ENCODE measurements at places on chromosomes 5 and 9. TPM values are rescaled to one million over a fixed set of nuclear protein-coding genes. Genes with fewer than 3 reads are reported as not detected.

DNA sequence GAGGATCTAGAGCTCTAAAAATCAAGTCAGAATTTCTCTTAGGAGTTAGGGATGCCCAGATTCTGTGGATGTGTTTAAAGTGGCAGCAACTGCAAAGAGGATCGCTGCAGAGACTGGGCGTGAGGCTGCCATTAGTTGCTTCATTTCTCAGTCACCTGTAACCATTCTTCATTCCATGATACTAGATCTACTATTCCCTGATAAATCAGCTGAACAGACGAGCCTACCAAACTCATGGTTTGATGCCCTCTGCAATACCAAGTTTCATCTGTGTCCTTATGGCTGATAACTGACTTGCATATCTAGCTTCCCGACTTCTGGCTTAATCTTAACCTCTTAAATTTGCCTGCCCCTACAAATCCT, 33.3 kb downstream of the UBE2R2 start:
- no peak for DNase-seq

- DNase-seq = no peak
Measured at GRCh38 chr9:70563431-70564204, 149.2 kb upstream of the KLF9 start.

The ZNF658 gene
- 9.3 TPM for total RNA-seq

The MCIDAS gene
- not detected for total RNA-seq

The GPR151 gene
- total RNA-seq = not detected

The PCAT7 gene
- 0.67 TPM for total RNA-seq

DNA sequence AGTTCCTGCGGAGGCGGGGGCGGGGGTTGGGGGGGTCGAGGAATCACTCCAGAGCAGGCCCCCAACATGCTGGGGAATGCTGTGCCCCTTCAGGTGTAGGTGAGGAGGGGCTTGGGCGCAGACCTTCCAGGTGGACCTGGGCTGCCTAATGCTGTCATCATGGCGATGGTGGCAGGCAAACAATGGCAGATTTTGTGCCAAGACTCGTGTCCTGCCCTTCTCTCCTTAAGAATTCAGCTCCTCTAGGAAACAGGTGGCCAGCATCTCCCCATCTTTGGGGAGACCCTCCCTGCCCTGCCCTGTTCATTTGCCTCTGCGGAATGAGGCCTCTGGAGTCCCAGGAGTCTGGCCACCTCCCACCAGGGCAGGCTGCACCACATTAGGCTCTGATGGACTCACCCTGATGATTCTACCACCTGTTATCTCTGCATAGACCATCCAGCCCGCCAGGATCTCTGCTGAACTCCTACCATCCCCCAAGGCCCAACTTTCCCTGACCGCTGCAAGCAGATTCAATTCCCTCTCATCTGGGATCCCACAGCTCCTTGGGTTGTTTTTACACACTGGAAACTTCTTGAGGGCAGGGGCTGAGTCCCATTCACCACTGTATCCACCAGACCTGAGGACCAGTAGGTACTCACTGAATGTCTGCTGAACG, 10.9 kb upstream of the SLC25A51 start:
- peak; percentile 50 for DNase-seq

- DNase-seq = no peak
Measured at GRCh38 chr5:73302797-73303147, 129.8 kb downstream of the TMEM174 start.

The ITGA2 gene
- total RNA-seq = 11.0 TPM

GRCh38 chr5:131966551-131966950, 21.1 kb upstream of the MEIKIN start:
- no peak for DNase-seq

- DNase-seq = no peak
Measured at GRCh38 chr5:32244017-32244416, 68.7 kb downstream of the MTMR12 start.

GRCh38 chr5:138955013-138955660, 80.0 kb upstream of the LRRTM2 start:
- no peak for DNase-seq

GRCh38 chr5:95222836-95223235, 62.1 kb downstream of the MCTP1 start:
- DNase-seq = no peak

DNA sequence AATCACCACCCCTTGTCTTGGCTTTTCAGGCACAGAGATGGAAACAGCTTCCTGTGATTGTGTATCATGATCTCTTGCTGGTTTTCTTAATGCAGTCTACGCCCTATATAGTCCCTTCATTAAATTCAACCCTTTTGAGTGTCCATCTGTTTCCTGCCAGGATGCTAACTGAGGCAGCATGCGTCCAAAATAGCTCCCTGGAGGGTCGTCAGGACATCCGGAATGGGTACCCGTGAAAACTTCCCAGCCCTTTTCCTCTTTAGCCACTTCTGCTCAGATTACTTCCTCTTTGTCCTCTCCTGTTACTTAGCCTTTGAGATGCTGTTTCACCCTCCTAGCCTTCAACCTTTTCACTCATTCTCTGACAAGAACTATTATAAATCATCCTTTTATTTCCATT, 79.8 kb upstream of the KLF9 start:
- DNase-seq = no peak

DNA sequence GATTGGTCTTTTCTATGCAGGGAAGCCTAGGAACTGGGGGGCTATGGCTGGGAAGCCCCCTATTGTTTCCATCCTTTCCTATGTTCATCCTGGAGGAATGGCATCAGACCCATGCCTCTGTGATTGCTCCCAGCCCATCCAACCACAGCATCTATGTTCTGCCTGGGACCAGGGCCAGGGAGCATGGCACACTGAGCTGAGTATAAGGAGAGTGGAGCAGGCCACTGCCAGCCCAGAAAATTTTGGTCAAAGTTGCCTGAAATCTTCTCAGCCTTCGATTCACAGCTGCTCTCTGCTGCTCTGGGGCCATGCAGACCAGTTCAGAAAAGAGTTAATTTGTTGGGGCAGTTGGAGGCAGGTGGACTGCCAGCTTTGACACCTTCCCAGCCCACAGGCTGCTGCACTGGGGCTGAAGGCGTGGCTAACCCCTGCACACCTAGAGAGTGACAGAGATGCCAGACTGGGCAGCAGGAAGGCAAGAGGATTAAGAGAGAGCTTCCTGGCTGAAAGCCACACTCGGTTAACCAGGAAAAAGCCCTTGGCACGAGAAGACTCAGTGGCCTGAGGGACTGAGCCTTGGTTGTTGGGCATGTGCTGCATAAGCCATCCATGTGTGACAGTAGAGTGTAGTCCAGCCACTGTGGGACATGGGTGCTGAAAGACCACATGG, 12.1 kb downstream of the TGFBI start:
- no peak for DNase-seq

GRCh38 chr9:72464857-72465592, 56.4 kb upstream of the TMC1 start:
- no peak for DNase-seq

The IL5 gene
- not detected for total RNA-seq

GRCh38 chr5:143284521-143284920, 119.0 kb downstream of the NR3C1 start:
- DNase-seq = no peak

DNA sequence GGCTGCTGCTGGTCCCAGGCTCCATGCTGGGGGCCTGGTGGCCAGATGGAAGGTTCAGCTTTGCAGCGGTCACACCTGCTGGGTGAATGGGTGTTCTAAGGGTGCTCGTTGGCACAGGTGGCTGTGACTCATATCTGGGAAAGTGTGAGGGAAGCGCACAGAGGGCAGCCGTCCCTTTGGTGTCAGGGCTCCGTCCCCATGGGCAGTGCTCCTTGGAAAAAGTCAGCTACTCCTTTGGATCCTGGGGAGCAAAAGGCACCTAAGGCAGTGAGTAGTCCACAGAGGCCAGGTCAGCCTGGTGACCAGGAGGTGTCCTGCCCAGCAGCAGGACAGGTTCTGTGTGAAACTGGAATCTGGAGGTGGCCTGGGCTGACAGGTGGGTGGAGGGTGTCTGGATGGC, 18.4 kb upstream of the GBGT1 start:
- peak; percentile 30 for DNase-seq

The PCDHGC5 gene
- total RNA-seq = 3.8 TPM

The FOXD4 gene
- total RNA-seq = 0.45 TPM

DNA sequence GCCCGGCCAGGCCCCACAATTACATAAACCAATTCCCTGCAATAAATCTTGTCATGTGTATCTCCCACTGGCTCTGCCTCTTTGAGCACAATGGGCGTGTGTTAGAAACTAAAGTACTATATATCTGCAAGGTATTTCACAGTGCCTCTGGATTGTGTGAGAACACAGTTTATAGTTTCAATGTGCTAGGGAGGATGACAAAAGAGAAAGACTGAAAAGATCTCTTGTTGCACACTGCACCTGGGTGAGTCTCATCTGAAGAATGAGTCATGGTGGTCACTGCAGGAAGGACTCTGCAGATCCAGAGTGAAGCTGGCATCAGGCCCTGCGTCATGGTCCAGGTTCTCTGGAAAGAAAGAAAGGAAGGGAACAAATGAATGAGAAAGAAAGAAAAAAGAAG, 20.7 kb upstream of the CTSV start:
- no peak for DNase-seq

DNA sequence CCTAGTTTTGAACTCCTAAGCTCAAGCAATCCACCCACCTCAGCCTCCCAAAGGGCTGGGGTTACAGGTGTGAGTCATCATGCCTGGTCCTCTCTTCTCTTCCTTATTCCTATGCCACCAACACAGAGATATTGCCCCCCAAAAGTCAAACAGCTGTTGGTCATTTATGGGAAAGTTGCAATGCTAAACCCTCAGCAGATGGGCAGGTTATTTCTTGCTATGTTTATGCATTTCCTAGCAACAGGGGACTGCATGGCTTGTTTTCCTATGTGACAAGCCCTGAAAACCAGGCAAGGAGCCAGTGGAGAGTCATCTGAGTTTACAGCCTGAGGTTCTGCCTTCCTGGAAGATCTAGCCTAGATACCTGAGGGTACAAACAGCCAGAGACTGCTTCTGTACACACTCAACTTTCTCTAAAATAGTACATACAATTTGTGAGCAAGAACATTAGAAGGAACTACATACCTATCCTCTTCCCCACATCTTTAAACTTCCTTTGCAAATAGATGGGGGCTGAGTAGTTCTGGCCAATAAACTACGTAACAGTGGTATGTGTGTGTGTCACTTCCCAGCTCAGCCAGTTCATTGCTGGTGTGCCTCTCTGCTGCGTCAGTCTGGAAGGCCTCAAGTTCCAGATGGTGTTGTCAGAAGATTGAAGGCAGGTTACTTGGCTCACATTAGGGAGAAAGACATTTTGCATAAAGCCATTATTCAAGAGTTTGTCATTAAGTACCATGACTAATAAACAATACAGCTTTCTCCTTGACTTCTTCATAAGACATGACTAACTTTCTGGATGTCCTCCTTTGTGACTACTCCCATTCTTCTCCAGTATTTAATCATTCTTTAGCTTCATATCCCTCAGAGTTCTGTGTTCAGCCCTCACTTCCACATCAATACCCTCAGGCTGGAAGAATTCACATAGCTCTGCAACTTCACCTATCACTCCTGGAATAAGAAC, 65.3 kb downstream of the CSNK1A1 start:
- no peak for DNase-seq

DNA sequence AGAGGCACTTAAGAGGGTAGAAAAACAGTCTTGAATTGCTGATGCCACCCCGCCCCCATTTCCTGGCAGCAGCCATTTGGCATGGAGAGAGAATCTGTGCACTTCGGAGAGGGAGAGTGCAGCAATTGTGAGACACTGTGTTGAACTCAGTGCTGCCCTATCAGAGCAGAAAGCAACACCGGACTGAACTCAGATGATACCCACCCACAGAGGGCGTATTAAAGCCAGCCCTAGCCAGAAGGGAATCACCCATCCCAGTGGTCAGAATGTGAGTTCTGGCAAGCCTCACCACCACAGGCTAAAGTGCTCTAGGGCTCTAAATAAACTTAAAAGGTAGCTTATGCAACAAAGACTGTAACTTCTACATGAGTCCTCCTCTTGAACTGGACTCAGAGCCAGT, 88.4 kb upstream of the RGS7BP start:
- DNase-seq = no peak

- DNase-seq = no peak
Measured at GRCh38 chr5:53871050-53871449, 310.6 kb downstream of the NDUFS4 start.

DNA sequence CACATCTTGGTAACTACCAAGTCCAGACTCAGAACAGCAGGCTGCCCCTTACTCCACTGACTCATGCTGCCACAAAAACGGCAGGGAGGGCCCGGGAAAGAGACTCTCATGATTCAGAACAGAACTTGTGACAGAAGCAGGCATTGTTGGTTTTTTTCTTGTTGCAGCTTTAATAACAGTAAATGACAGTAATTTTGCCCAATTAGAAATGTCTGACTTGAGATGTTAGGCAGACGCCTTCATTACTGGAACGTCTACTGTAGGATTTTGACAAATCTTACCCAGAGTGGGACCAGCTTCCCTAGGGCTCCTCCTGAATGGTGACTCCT, 77.9 kb downstream of the SEMA5A start:
- DNase-seq = no peak

DNA sequence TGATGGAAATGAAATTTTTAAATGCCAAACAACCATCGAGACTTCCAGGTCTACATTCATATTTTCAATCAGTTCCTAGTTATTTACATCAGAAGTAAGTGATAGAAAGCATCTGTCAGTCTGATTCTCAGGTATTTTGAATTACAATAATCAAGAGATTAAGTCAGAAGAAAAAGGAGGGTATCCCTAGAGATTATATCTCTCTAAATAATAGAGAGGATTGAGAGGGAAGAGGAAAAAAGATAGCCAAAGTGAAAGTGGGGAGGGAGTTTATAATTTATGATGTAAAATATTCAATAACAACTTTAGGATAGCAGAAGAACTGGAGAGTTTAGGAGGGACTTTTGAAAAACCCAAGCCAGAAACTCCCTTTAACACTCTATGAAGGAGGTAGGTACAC, 400.2 kb downstream of the EFNA5 start:
- DNase-seq = no peak

- no peak for DNase-seq
Measured at GRCh38 chr9:87427851-87428506, 69.7 kb upstream of the DAPK1 start.

DNA sequence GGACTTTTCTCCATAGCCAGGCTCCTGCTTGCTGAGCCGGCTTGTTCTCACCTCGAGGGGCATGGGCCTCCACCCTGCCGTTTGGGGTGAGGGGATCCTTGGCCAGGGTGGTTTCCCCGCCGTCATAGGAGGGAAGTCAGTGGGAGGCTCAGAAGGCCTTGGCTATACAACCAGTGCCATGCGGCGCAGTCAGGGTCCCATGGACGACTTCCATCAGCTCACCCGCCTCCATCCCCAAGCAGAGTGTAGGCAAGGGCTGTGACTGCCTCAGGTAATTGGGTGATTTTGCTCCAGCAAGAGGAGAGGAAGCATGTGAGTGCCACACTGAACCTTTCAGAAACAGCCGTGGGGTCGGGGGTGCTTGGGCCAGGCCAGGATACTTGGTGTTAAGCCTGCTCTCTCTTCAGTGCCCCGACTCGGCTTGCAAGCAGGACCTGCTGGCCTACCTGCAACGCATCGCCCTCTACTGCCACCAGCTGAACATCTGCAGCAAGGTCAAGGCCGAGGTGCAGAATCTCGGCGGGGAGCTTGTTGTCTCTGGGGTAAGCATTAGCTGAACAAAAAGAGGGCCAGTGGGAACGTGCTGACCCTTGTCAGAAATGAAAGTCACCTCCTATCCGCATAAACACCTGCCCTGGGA, 57.2 kb upstream of the LRRTM2 start:
- no peak for DNase-seq

Data from sciatic nerve (tissue), 2 donors.